ENCODE measurements at places on chromosomes 1 and 21.
A peak's percentile ranks its signal among the peaks of the same experiment; 100 is the strongest.

DNA sequence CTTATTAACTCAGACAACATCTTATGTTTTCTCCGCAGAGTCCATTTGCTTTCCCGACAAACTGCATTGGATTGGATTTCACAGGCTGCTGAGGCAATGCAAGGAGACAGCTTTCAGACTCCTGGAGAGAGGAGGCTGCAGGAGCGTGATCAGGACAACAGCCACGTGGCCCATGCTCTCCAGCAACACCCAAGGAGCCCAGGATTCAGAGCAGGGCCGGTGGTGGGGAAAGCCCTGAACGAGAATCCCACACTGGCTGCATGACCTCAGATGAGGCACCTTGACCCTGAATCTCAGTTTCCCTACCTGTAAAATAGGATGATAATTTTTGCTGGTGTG lies 78.3 kb upstream of the NFASC start:
- peak; percentile 63 for DNase-seq

GRCh38 chr1:109134423-109134822 lies 20.5 kb downstream of the ELAPOR1 start:
- DNase-seq = peak; percentile 24

DNA sequence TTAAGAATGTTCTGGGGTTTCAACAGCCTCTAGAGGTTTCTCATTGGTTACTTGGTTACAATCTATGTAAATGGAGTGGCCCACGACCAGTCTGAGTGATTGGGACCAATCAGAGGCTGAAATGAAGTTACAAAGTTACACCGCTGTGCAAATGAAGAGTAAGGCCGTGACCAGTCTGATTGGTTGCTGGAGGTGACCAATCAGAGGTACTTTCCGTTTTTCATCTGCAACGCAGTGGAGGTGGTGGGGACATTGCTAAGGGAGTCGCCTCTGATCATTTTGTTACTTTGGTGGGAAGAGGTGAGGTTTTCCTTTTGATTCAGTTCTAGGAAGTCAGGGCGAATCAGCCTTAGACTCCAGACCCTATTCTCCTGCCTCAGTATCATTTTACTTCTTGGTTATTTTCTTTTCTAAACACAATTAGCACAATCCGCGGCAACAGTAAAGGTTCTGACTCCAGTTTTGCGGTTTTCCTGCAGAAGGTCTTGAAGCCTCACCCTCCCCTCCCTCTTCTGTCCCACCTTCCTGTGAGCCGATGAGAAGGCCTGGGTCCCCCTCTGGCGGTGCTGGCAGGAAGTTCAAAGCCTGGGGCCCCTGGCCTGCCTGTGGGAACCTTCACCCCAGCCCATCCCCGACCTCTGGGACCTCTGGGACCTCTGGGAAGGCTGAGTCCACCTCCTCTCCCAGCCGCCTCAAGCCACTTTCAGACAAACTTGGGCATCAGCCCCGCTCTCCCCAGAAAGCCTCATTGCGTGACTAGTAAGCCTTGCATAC lies 38.7 kb upstream of the TTC34 start:
- no peak for DNase-seq

GRCh38 chr1:92924501-92924900 lies 36.8 kb downstream of the DIPK1A start:
- DNase-seq = peak; percentile 89

DNA sequence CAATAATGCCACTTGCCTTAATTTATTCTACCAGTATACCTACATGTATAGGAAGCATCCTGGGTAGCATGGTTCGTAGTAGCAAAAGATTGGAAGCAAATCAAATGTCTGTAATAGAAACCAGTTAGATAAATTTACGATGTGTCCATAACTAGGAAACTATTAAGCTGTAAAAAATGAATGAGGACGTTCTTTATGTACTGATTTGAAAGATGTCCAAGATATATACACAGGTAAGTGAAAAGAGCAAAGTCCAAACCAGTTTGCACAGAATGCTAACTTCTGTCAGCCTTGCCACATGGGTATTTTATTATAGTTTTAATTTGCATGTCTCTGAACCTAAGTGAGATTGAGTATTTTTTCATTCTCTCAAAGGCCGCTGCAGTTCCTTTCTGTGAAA lies 251.8 kb upstream of the IRF2BP2 start:
- no peak for DNase-seq

- peak; percentile 68 for DNase-seq
These were observed 2.9 kb downstream of the CRYZ start for GRCh38 chr1:74729741-74730478.

DNA sequence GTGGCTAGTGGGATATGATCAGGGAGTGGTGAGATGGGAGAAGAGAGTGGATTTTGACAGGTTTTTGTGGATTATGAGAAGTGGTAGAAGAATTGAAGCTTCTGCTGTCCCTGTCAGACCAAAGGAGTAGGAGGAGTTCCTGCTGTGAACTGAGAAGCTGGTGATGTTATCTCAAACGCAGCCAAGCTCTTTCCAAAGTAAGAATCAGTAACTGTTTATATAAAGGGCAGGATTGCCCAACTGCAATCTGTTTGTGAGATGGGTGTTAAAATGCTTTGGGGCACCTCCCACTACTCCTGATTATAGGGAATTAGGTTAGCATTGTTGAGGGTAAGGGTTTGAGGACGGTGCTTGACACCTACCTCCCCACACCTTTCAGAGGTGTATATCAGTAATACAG lies 60.5 kb upstream of the USP25 start:
- no peak for DNase-seq

GRCh38 chr1:119984771-119985170 lies 84.7 kb downstream of the NOTCH2 start:
- no peak for DNase-seq

- DNase-seq = no peak
These were observed 3.4 kb downstream of the ADGRB2 start for GRCh38 chr1:31760471-31761470.

DNA sequence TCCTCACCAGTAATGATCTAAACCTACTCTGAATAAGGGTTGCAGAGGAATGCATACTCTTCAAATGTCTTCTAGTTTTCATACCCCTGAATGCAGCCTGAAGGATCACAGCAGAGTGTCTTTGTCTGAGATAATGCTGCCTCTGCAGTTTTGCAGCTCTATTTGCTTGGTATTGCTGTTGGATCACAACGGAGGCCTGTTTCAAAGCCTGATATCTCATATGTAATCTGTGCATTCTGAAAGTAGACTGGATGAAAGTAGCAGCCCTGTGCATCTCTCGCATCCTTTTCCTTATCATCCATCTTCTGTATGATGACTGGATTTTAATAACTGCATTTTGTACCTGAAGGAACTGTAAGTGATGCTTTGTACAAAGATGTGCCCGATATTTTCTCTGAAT lies 34.9 kb upstream of the F13B start:
- no peak for DNase-seq

DNA sequence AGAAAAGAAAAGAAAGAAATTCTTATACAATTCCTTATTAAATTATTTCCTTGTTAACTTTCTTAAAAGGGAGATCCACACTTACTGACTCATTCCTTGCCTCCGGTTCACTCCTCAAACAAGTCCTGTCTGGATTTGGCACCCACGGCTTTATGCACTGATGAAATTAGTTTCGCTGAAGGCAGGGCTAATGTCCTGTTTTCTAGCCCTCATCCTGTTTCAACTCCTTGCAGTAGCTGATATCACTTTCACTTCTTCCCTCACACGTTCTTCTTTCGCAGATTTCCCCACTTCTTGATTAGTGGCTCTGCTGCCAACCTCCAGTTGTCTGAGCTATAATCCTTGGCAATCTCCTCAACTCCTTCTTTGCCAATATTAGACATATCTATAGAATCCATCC lies 215.2 kb downstream of the URB2 start:
- no peak for DNase-seq

DNA sequence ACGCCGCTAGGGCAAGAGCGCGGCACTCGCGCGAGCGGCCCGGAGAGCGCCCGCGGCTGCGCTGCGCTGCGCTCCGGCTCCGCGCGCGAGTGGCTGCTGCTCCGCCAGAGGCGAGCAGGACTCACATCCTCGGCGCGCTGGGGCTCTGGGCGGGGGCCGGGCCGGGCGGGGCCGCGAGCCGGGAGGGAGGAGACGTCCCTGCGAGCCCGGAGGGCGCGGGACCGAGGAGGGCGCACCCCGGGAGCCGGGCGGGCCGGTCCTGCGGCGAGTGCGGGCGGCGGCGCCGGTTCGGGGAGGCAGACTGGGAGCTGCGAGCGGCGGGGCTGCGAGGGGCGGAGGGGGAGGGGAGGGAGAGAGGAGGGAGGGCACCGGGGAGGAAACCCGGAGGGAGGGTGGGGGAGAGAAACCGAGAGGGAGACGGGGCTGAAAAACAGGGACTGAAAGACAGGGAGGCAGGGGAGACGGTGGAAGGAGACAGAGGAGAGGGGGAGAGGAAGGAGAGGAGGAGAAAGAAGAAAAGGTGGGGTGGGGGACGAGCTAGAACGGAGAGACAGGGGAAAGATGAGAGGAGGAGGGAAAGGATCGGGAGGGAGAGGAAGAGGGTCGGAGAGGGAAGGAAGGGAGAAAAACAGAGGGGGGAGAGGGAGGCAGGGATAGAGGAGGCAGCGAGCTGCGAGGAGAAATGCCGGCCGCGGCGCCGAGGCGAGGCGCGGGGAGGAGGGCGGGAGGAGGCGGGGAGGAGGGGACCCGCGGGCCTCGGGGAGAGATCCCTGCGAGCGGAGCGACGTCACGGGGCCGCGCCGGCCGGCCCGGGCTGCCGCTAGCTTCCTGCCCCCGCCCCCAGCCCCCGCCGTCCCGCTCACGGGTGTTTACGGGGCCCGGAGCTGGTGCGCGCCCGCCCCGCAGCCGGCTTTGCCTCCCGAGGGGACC lies at the start of gene CAMK2N1:
Gene CAMK2N1, minus strand, starts transcription at position 684 of the 930 bp plus-strand sequence. CDS start 831 bp downstream, outside the sequence.
- DNase-seq = peak; percentile 42

DNA sequence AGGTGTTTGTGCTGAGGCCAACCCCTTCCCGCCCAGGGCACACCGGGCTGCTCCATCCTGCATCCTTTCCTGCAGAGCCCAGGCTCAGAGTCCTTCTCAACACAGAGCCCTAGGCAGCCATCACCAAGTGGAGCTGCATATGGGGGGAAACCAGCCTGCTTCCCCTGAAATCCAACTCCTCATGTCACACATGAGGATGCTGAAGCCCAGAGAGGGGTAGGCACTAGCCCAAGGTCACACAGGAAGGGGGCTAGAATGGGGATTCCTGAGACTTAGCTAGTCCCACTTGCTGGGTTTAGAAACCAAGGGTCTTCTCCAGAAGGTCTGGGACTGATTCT lies 5.5 kb upstream of the TNFRSF1B start:
- DNase-seq = no peak

DNA sequence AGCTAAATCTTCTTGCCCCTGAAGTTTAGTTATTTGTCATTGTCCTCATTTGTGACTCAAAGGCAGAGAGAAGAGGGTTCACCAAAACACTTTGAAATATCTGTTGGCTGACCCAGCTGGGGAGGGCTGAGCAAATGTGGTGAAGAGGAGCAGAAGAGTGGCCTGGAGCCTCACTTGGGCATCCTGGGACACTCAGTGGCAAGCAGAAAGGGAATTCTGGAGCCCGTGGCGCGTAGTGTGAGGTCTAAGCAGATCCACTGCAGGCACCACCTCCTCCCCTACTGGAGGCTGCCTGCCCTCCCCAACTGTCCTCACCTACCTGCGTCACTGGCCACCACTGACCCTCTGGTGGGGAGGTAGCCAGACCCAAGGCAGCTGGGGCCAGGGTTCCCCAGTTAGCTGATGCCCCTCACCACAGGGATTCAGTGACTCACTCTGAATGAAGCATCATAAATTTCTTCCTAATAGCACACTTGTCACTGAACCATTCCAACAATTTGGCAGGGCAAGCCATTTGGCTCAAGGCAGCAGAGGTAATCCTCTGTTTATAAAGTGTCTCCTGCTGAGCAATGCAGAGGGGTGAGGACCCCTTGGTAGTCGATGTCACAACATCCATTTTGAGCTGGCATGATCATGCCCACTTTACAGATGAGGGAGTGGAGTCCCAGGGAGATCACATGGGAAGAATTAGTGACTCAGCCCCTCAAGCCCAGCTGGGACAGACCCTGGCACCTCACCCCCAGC lies 80.3 kb downstream of the NENF start:
- DNase-seq = no peak

- no peak for DNase-seq
These were observed 182.1 kb upstream of the ADAMTS5 start for GRCh38 chr21:27149034-27149433.

- DNase-seq = no peak
These were observed 97.2 kb downstream of the KCNN3 start for GRCh38 chr1:154772606-154773506.

DNA sequence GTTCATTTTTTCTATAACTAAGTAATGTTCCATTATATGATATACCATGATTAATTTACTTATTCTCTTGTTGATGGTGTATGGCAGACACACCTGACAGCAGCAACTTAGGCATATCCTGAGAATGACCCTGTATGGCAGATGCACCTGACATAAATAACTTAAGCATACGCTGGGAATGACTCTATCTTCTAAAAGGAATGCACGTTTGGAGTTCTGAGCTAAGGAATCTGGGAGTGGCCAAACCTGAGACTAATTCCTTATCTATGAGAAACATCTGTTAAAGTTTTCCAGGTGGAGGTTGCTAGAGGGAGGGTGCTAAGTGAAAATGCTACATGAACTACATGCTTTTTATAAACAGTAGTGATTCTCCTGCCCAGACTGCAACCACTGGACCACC lies 96.7 kb upstream of the RGS18 start:
- DNase-seq = no peak

- DNase-seq = no peak
These were observed 4.8 kb upstream of the CRYBG2 start for GRCh38 chr1:26358411-26359384.

- DNase-seq = no peak
These were observed 58.1 kb upstream of the GCLM start for GRCh38 chr1:93967306-93967705.

DNA sequence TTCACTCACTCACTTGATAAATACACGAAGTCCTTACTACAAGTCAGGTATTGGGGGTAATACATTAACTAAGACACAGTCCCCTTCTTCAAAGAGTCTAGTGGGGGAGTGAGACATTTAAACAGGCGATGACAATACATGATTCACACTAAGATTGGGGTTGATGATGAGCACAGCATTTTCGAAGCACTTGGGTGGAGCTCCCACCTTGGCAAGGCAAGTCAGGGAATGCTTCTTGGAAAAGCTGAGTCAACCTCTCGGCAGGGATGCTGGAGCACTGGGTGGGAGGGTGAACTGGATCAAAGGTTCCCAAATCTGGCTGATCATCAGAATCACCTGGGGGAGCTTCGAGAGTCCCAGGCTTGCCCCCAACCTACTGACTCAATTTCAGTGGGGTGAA lies 57.9 kb upstream of the ENAH start:
- no peak for DNase-seq

DNA sequence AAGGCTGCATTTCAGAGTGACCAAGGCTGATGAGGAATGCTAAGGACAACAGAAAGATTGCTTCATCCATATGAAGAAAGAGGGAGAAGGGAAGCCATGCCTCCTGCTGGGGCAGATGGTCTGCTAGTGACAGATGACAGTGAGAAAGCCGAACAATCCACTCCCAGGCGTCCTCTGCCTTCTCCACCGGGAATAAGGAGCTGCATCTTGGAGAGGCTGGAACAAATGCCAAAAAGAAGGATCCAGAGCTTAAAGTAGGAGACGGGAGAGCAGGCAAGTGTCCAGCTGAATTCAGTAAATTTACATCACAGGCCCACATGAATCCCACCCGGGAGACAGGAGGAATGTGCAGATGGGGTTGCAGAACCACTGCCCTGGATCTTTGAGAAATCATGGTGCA lies 33.4 kb downstream of the DDX20 start:
- DNase-seq = no peak
